COR-L47 (cell line): ENCODE measurements at places on chromosomes 13 and 19.

DNA sequence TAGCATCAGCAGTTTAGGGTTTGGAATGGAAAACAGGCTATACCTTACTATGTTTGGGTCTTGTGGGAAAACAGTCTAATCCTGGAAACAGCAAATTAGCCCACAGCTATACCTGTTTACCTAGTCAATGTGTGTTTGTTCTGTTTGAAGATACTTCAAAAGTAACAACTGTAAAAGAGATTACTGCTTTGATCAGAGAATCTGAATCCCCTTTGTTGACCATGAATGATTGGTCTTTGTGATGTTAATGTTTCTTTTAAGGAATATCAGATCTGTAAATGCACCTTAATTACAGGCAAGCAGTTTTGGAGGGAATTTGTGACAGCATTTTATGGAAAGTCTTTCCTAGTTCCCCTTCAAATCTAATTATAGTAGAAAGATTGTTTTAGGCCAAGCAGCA is 20.7 kb upstream of the KLF5 start:
- peak; percentile 30 for DNase-seq

DNA sequence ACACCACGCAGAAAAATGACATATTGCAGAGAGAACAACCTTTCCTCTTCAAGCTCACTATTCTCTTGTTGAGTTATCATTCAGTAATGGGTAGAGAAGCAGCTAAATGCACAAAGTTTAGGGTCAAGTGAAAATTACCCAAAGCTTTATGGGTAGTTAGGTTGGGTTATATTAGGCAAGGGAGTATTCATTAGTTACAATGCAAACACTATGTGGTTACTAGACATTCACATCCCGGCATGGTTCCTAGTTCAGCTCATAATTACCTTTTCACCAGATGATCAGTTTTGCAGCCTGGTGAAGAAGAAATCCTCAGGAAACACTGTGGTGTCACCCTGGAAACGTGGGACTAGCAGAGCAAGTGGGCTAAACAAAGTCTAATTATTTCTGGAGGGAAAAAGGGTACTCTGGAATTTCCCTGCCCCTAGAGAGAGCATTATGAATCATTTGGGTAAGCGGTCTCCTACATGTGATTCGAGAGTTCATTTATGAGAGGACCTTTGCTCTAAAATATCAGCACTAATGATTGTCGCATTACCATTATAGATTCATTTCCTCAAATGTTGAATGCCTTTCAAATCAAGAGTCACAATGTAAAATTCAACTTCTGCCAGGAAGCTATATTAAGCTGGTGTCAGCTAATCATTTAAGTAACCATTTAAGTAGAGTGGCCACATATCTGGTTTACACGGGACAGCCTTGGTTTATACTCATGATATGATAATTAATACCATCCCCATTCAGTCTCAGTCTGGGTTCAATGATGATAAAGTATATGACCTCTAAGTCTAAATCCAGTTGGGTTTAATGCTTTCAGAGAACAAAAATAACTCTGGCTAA is 1208.0 kb downstream of the DIAPH3 start:
- DNase-seq, result peak; percentile 32

DNA sequence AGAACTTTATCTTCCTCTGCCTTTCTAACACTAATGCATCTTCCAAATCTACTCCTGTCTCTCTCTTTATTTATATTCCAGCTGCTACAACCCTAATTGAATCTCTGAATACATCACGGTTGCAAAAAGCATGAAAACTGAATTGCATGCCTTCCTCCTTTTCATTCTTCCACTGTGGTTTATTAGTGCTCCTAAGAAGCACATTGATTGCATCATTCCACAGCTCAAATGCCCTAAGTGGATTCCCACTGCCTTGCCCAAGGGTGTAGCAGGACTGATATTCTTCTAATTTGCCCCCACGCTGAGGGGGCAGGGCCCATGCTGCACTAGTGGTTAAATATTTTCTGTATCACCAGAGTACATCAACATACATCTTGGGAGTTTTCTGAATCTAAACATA is 640.8 kb downstream of the EFNB2 start:
- DNase-seq, result no peak

DNA sequence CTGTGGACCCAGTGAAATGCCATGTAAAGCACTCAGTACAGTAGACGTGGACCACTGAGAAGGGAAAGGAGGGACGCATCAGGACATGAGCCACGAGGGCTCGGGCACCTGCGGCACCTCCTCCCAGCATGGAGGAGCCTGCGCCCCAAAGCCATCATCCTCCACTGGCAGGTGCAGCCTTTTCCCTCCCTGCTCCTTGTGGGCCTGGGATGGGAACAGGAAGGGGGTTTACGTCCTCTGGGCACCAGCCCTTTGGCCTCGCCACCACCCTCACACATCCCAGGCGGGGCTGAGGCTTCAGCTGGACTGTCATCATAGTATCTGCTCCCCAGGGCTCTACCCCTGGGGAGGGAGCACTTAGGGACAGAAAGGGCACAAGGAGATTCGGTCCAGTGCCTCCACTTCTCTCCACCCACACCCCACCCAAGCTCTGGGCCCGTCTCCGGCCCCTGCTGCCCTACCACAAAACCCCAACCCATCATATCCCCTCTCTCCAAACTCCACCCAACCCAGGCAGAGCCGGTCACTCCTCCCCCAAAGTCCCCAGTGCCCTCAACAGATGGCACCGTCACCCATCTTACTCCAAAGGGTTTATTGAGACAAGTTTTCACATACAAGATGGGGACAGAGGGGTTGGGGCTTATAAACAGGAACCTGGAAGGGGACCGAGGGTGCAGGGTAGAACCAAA is 2.2 kb upstream of the PRKD2 start:
- DNase-seq, result no peak

DNA sequence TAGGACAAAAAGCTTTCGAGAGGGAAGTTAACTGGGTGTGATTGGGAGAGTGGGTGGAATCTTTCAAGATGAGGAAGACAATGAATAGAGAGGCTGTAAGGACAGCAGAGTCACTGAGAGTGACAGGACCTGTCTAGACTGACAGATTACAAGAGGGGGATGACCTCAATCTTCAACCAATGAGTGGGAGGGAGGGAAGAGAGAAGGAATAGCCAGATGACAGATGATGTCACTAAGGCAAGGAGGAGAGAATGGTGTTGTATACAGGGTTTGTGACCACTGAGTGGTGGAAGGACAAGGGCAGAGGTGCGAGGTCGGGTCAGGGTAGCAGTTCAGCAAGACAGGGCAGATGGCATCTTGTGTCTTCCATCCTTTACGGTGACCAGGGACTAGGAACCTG is 5.8 kb upstream of the ILF3 start:
- DNase-seq, result no peak

DNA sequence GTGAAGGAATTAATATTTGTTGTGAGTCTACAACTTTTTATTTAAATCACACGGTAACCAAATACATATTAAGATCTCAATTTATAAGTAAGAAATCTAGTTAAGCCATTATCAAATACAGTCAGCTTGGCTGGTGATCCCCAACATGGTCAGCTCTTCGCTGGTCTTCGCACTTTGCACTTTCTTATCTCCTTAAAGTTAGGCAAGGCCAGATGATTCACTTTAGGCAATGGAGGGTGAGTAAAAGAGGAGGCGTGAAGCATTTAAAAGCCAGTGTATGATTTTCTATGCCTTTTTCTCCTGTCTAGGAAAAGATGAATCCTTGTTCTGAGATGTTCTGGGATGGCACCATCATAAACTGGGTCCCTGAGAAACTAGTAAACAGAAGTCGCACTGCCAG is 793.7 kb upstream of the ARGLU1 start:
- no peak for DNase-seq

DNA sequence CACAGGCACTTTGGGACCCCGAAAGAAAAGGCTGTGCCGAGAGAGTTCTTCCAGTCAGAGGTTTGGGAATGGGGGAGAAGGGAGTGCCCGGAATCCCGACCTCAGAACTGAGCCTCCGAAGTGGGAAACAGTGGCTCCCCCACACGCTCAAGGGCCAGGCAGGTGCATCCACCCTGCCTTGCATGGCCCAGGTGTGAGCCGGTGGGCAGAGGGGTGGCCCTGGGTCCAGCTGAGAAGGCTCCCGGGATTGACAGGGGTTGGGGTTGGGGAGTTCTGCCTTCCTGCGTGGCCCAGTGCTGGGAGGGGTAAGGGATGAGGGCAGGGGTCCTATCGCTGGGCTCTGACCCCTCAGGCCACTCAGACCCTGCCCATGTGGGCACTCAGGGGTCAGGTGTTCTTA is 163.5 kb upstream of the TUBA3C start:
- DNase-seq, result no peak

DNA sequence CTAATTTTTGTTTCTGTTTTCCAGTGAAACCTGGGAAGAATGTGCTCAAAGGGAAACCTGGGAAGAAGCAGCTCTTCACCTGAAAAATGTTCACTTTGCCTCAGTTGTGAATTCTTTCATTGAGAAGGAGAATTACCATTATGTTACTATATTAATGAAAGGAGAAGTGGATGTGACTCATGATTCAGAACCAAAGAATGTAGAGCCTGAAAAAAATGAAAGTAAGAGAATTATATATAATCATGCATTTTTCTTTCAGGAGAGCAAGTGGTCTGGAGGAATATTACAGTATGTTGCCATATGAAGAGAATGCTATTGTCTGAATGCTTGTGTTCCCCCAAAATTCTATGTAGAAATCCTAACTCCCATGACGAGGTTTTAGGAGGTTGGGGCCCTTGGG is 3.4 kb downstream of the NUDT15 start:
- DNase-seq, result no peak

- no peak for DNase-seq
Observed at GRCh38 chr13:106560821-106561220, 7.1 kb downstream of the ARGLU1 start.

DNA sequence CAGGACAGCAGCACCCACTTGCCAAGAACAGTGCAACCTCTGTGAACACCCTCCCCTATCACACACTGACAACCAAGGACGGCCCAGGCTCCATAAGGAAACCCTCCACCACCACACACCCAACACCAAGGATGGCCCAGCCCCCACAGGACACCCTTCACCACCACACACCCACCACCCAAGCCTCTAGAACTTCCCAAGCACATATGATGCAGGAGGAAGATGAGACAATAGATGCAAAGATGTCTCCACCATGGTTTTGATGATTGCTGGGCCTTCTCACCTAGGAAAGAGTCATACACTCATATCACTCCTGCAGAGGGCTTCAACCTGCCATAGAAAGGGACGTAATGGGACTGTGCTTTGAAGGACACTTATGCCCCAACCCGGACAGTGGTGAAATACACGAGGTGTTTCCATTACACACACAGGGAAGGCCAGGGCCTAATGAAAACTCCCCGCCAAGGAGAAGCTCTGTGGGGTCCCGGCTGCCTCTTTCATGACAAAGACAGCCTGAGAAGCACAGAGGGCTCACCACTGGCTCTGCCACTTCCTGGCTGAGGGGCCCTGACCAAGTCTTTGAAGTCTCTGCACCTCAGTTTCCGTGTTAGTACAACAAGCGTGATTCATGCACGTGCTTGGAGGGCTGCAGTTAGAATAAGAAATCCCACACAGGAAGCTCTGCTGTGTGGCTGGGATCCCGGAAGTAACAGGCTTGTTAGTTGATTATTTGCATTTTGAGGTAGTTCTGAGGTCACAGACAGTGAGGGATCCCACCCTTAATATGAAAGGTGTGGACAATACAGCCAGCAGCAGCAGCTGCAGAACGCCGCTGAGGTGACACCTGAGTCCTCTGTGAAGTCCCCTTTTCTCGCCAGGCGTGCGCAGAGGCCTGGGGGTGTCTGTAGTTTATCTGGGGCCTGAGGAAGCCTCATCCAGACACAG is 61.9 kb upstream of the ATP12A start:
- DNase-seq, result no peak

DNA sequence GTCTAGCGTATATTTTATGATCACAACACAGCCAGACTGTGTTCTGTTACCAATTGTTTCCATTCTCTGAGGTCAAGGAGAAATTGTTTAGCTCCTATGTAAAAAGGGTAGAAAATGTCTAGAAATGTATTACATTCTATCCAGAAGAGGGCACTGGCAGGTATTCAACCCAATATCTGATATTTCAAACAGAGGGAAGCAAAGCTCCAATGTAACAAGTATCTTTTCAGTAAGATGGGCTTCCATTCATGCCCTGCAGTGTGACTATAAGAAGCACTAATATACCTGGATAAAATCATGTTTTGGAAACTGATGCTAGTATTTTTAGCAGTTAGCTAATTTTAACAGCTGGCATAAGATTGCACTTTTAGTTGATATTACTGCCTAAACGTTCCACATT is 312.7 kb downstream of the FGF14 start:
- DNase-seq, result no peak

- DNase-seq, result no peak
Observed at GRCh38 chr19:19224150-19224851, 12.5 kb downstream of the NCAN start.
